Neural progenitor cell (in vitro differentiated cells): ENCODE measurements at places on chromosomes 7 and 10.

- H3K36me3 ChIP-seq, result peaks cover 11% of the 10 kb centered on the region
- no peak overlapping the region for H3K4me3 ChIP-seq
- no peaks in the 10 kb centered on the region for H3K27me3 ChIP-seq
- DNase-seq, result no peak
- H3K27ac ChIP-seq, result peak overlapping the region; percentile 26
These were observed 33.5 kb downstream of the TRIM24 start for GRCh38 chr7:138493535-138493934.

GRCh38 chr10:132650611-132651250 lies 113.1 kb downstream of the INPP5A start:
- no peak for DNase-seq
- H3K27me3 ChIP-seq, result no peaks in the 10 kb centered on the region
- H3K4me1 ChIP-seq, result peaks cover 14% of the 10 kb centered on the region
- H3K27ac ChIP-seq, result no peak overlapping the region
- H3K36me3 ChIP-seq, result no peaks in the 10 kb centered on the region

DNA sequence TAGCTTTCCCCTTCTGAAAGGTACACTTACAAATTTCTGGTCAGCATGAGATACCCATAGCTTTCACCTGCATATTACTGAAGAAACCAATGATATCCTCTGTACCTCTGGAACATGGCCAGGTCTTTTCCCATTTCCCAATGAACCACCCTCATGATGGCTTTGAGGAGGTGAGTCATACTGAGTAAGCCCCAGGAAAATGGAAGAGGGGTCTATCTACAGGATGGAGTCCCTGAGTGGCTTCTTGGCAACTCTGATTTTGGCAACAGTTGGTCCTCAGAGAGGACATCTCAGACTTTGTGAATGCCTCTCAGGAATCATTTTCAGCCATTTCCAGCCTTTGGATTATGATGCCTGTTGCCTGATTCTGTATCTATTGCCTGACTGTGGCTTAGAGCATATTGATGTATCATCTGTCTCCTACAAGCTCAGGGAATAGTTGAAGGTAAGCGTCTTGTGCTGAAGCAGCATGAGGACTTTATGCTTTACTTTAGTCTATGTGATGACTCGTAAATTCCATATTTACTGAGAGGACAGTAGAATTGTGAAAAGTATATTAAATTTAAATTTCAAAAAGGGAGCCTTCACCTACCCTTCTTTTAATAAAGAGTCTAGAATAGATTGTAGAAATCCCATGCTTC lies 84.7 kb upstream of the DKK1 start:
- no peak overlapping the region for H3K4me3 ChIP-seq
- H3K27ac ChIP-seq, result no peak overlapping the region
- no peaks in the 10 kb centered on the region for H3K4me1 ChIP-seq
- no peaks in the 10 kb centered on the region for H3K36me3 ChIP-seq
- no peaks in the 10 kb centered on the region for H3K27me3 ChIP-seq

GRCh38 chr10:26950934-26951333 lies 90.2 kb upstream of the ABI1 start:
- no peaks in the 10 kb centered on the region for H3K36me3 ChIP-seq
- DNase-seq, result no peak
- H3K27me3 ChIP-seq, result no peaks in the 10 kb centered on the region
- no peaks in the 10 kb centered on the region for H3K4me1 ChIP-seq

GRCh38 chr10:62769574-62770242 lies 34.8 kb upstream of the ADO start:
- no peak overlapping the region for H3K27ac ChIP-seq
- H3K27me3 ChIP-seq, result no peaks in the 10 kb centered on the region
- DNase-seq, result no peak
- H3K4me1 ChIP-seq, result peaks cover 13% of the 10 kb centered on the region

DNA sequence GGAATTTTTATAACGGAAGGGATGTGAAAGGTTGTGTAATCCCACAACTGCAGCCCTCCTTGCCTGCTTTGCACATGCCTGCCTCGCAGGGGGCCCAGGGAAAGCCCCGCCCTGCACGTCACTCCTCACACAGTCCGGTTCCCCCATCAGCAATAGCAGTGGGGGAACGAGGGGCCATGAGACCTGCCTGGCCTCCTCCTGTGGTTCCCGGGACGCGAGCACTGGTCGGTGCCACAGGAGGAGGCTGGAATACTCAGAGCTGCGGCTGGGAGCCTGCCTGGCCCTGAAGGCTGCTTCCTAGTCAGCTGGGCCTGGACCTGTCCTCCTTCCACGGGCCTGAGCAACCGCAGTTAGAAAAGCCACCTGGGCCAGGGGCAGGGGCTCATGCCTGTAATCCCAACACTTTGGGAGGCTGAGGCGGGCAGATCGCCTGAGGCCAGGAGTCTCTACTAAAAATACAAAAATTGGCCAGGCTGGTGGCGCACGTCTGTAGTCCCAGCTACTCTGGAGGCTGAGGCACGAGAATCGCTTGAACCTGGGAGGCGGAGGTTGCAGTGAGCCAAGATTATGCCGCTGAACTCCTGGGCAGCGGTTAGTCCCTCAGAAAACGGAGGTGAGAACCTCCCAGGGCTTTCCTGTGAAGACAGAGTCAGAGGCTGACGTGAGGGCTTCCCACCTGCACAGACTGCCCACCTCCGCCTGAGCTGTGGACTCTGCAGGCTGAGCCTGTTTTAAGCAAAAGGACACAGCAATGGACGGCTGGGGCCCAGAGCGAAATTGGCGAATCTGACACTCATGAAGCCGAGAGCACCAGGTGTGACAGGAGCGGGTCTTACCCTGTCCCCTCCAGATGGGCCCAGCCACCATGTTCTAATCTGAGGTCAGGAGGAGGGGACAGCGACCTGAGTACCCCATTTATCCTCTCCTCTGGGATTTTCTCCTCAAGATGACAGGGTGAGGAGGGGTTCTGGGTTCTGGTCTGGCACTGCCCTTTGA lies 52.9 kb downstream of the VIPR2 start:
- DNase-seq, result no peak
- H3K36me3 ChIP-seq, result no peaks in the 10 kb centered on the region
- H3K27me3 ChIP-seq, result no peaks in the 10 kb centered on the region
- no peaks in the 10 kb centered on the region for H3K4me1 ChIP-seq

DNA sequence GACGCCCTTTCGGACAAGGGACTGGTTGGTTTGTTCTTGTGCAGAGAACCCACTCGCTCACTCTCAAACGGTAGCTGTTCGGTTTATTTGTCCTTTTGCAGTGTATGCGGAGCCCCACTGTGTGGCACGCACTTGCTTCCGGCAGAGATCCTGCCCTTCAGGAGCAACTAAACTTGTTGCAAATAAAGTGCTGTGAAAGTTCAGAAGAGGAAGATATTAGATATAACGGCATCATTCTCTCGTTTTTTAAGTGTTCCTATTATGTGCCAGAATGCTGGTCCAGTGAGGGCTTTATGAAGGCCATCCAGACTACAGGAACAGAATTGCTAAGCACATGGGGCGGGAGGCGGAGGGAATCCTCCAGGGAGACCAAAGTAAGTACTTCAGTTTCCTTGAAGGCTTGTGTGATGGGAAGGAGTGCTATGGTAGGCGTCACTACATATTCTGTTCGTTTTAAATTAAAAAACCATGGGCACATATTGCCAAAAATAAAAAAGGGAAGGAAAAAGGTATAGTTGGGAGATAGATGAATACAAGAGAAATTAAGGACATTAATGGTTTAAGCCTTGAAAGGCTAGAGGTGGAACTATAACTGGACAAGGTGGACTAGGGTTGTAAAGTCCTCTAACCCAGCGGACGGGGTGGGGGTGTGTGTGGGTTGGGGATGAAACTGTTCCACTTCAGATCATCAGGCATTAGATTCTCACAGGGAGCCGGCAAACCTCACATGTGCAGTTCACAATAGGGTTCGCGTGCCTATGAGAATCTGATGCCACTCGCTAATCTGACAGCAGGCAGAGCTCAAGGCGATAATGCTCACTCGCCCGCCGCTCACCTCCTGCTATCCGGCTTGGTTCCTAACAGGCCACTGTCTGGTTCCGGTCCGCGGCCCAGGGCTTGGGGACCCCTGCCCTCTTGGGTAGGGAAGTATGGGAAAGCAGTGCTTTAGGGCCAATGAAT lies 704 bp upstream of the ERLIN1 start:
- no peaks in the 10 kb centered on the region for H3K27me3 ChIP-seq
- peaks cover 13% of the 10 kb centered on the region for H3K36me3 ChIP-seq
- peaks cover 17% of the 10 kb centered on the region for H3K4me1 ChIP-seq
- peak overlapping the region; percentile 55 for H3K4me3 ChIP-seq
- H3K27ac ChIP-seq, result no peak overlapping the region

- H3K27me3 ChIP-seq, result no peaks in the 10 kb centered on the region
- no peaks in the 10 kb centered on the region for H3K4me1 ChIP-seq
- DNase-seq, result no peak
- no peaks in the 10 kb centered on the region for H3K36me3 ChIP-seq
These were observed 15.2 kb downstream of the PDGFA start for GRCh38 chr7:504221-505111.

DNA sequence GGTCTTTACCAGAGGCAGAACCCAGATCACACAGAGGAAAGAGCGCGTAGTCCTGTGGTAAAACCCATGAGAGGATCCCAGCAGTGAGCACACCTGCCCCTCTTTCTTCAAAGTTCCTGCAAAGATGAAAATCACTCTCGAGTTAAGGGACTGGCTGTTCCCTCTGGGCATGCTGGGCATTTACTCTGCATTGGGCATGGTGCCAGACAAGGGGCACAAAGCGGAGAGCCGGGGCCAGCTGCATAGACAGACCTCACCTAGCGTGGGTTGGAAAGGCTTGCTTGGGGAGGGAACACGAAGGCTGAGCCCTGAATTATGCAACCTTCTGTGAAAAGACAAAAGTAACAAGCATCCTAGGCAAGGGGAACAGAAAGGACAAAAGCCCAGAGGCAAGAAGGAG lies 120.0 kb upstream of the TCERG1L start:
- H3K36me3 ChIP-seq, result no peaks in the 10 kb centered on the region
- H3K4me3 ChIP-seq, result no peak overlapping the region
- DNase-seq, result no peak

GRCh38 chr7:114931656-114932011 lies 9.7 kb downstream of the MDFIC start:
- no peak for DNase-seq
- peaks cover 16% of the 10 kb centered on the region for H3K4me1 ChIP-seq
- no peak overlapping the region for H3K4me3 ChIP-seq
- H3K27ac ChIP-seq, result no peak overlapping the region
- H3K27me3 ChIP-seq, result no peaks in the 10 kb centered on the region

DNA sequence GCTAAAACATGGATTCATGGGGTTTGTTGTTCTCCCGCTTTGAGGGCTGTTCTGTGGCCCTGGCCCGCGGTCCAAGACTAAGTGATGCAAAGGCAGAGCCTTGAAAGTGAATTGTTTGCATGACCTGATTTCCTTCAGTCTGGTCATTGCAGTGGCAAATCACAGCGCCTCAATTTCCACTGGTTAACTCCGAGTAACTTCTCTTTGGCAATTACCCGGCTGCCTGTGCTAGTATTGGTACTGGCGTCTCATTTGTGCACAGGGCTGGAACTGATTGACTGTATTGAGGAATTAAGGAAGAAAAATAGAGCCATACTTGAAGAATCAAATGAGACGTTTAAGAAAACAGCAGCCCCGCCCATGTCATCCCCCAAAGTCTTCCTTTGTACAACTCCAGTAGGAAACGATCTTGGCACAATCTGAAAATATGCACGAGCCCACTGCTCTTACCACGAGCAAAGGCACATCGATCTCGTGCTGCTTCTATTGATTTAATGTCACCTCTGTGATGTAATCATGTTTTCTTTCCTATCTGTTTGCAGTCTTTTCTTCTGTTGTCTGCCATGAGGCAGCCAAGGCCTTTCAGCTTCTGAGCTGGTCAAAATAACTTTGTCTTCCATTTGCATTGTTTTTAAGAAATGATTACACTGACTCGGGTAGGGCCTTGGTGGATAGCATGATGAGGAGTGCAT lies 60.6 kb upstream of the SHH start:
- no peak for DNase-seq
- no peaks in the 10 kb centered on the region for H3K36me3 ChIP-seq
- no peaks in the 10 kb centered on the region for H3K27me3 ChIP-seq
- no peak overlapping the region for H3K4me3 ChIP-seq
- no peak overlapping the region for H3K27ac ChIP-seq

DNA sequence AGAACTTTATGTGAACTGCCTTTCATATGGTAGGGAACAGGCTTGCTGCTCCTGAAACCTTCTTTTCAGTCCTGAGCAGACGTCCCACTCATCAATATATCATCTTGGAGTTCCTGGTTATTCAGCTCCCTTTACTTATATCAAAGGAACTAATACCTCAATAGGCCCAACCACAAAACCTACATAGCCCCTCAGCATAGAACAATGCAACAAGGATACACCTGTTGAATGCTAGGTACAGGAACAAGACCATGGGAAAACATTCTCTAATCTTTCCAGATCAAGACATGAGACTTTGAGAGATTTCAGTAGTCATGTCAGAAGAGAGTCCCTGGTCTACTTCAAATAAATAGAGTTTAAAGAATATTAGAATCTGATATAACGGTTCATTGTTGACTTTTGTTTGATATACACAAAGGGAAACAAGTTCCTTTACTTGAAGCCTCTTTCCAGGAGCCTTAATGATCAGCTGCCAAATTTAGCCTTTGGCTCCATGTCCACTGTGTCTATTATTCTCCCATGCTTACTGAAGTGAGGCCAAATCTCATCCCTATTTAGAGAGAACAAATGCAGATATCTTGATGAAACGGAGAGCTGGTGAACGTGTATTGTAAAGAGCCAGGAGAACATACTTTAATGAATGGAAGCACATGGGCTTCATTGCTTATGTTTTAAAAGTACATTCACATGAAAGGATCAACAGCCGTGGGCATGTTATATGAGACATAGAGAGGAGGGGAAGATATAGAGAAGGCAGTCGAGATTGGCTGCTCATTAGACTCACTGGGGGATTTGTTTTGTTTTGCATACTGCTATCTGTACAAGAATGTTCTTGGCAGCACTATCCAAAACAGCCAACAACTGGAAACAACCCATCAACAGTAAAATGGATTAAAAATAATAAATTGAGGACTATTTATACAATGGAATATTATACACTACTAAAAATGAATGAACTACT lies 9.5 kb downstream of the RHOBTB1 start:
- no peaks in the 10 kb centered on the region for H3K4me1 ChIP-seq
- H3K27ac ChIP-seq, result no peak overlapping the region
- no peaks in the 10 kb centered on the region for H3K36me3 ChIP-seq
- H3K4me3 ChIP-seq, result no peak overlapping the region
- H3K27me3 ChIP-seq, result no peaks in the 10 kb centered on the region
- no peak for DNase-seq

DNA sequence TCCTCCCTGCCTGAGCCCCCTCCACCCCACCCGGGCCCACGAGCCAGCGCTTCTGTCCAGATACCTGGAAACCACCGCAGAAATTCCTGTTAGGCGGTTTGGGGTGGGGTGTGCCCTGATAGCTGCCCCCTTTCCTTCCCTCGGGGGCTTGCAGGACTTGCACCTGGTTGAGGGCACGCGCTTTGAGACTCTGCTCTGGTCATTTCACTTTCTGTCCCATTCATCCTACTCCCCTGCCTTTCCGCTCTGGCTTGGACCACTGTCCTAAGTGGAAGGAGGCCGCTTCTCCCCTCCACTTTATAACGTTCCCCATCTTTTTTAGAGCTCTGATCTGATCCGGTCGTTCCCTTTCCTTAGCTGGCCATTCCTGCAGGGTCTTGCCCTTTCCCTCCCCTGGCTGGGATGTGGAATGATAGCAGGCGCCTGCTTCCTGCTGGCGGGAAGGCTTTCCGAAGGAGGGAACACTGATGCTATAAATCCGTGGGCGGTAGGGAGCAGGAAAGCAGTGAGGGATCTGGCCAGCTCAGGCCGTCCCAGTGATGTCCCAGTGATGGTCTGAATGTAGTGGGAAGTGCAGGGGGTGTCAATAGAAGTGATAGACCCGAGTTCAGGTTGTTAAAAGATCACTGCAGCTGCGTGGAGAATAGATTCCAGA lies 852 bp upstream of the PRKAR1B start:
- peak overlapping the region; percentile 96 for H3K4me3 ChIP-seq
- DNase-seq, result peak; percentile 30
- H3K27ac ChIP-seq, result no peak overlapping the region
- H3K4me1 ChIP-seq, result no peaks in the 10 kb centered on the region
